ENCODE measurements at places on chromosomes 5 and 9.
A peak's percentile ranks its signal among the peaks of the same experiment; 100 is the strongest.

DNA sequence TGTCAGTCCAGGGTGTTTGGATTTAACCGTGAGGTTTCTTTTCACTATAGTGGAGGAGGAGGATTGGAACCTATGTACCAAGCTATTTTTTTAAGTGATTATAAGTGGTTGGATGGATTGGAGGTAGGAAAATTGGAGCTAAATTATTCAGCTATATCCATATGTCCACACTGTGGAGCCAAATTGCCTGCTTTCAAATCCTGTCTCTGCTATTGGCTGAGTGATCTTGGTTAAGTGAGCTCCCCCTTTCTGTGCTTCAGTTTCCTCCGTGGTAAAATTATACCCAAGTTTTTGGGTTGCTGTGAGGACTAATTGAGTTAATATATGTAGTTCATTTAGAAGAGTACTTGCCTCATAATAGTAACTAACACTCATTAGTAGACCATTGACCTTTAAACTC lies 2.5 kb downstream of the CENPP start:
- DNase-seq: peak; percentile 51

DNA sequence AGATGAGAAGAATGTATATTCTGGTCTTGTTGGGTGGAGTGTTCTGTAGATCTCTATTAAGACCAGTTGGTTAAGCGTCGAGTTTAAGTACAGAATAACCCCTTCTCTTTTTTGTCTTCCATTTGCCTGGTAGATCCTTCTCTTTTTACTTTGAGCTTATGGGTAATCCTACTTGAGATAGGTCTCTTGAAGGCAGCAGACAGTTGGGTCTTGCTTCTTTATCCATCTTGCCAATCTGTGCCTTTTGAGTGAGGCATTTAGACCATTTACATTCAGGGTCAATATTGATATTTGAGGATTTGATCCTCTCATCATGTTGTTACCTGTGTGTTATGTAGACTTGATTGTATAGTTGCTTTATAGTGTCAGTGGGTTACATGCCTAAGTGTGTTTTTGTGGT lies 152.7 kb downstream of the CWC27 start:
- DNase-seq: no peak

- DNase-seq: no peak
These were observed 16.3 kb downstream of the IRF1 start for GRCh38 chr5:132474131-132474723.

- no peak for DNase-seq
These were observed 3.7 kb downstream of the TMEM245 start for GRCh38 chr9:109115931-109116526.

GRCh38 chr5:100668511-100668910 lies 133.3 kb downstream of the FAM174A start:
- DNase-seq: no peak

GRCh38 chr5:132093271-132093670 lies 19.7 kb downstream of the CSF2 start:
- no peak for DNase-seq

- no peak for DNase-seq
These were observed 24.7 kb downstream of the TBC1D2 start for GRCh38 chr9:98230789-98231188.

- no peak for DNase-seq
These were observed 20.9 kb downstream of the IPPK start for GRCh38 chr9:92649007-92649406.

DNA sequence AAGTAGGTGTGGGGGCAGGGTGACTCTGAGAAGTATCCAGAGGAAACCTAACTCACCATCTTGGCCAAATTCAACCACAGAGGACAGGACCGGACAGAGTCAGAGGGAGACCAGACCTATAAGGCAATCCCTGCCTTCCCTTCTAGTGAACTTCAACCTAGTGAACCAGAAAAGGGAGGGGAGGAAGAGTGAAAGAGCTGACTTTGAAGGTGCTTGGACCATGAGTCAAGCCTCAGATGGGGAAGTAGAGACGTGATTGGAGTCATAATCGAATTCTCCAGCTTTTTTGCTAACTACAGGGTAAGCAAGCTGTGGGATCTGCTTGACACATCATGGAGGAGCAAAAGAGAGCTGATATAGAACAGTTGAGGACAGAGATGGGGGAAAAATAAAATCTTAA lies 18.8 kb upstream of the KIF2A start:
- no peak for DNase-seq

DNA sequence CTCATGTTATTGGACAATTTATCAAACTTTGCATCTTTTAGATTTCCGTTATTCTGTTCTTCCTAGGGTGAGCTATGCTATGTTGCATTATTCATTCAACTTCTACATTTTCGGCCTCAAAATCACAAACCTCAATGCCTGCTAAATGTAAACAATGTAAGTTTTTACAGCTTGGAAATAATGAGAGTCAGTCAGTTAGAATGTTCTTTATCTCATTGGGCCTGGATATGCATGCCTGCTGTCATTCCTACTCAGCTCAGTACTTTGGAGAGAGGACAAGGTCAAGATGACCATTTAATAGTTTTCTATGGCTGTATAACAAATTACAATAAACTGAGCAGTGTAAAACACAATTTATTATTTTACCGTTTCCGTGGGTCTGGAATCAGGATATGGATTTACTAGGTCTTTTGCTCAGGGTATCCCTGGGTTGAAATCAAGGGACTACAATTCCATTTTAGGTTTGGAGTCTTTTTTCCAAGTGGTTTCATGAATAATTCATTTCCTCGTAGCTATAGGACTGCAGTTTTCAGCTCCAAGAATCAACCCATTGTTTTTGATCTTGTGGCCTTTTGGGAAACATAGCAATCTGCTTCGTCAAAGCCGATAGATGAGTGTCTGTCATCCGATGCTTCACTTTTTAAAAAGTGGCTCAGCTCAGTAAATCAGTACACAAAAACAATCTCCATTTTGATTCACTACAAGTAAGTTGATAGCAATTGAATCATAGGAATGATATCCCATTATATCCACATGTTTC lies 1143.2 kb upstream of the CDH6 start:
- DNase-seq: no peak

DNA sequence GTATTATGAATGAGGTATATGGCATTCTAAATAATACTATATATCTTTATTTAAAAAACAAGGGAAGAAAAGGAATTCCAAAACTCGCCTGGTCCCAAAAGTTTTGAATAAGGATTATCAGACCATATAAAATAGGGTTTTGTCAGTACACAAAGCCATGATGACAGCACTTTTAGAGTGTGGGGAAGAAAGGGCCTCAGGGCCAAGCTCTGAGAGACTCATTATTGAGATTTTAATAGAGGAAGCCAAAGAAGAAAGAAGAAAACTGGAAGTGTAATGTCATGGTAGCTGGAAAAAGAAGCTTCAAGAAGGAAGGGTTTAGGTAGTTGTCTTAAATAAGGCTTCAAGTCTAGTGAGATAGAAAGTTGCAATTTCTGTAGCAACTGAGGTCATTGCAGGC lies 53.0 kb downstream of the FCHO2 start:
- DNase-seq: no peak

DNA sequence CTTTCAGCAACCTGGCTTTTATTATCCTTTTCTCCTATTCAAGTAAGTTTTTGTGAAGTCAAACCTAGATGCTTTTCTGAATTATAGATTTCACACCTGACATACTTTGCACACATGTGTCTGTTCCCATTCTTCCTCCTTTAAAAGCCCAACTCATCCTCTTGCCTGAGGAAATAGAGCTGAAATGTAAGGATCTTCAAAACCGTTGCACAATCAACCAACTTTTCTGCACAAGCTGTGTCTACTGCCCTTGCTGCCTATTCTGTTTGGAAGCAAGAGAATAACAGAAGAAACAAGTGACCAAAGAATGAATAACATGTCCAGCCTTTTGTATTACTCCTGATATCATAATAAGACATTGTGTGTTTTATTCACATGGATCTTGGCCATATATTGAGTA lies 95.1 kb upstream of the ITGA1 start:
- no peak for DNase-seq

DNA sequence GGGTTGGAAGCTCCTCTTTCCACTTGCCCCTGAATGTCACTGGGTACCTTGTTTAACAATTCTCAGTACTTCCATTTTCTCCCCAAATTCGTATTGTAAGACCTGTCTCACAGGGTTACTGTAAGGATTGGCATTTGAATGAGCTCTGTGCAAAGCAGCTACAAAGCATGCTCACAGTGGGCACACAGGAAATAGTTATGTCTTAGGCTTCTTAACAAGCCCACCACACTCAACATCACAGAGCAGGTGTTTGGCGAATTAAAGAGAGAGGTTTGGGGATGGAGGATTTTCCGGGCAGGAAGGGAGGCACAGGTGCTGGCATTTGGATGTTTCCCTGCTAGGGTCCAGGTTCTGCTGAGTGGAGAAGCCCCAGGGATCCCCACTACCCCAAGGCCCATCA lies 17.0 kb upstream of the LHFPL2 start:
- no peak for DNase-seq

DNA sequence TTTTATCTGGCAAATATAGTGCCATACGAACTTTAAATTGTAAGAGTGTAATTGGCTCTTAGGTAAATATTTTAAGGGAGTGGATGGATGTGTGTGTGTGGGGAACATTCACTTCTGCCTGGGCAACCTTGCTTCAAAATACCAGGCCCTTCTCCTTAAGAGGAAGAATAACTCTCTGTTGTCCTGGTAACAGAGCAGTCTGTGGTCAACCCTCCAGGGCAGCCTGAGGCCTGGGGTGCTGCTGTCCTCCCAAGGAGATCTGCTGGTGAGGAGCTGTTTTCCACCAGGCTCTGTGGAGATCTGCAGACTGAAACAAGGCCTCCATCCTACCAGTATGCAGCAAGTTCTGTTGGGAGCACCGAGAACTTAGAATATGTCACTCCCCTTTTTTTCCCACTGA lies 325.2 kb downstream of the PSAT1 start:
- DNase-seq: no peak

GRCh38 chr5:170131235-170131634 lies 25.5 kb downstream of the FOXI1 start:
- DNase-seq: no peak

DNA sequence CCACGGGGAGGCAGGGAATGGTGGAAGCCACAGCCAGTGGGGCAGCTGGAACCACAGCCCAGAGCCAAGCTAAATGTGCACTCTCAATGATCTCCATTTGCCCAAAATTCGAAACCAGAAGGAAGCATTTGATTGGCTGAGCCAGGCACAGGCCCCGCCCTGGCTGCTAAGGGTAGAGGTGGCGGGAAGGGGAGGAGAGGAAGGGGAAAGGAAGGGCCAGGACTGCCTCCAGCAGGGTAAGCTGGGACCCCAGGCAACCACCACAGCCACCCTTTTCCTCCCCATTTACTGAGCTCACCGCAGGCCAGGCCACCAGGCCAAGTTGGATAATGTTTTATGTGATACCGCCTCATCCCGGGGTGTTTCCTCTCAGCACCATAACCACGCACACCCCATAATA lies 100.3 kb upstream of the RAPGEF1 start:
- no peak for DNase-seq

- DNase-seq: no peak
These were observed 1.4 kb downstream of the TSPAN17 start for GRCh38 chr5:176648474-176649194.

DNA sequence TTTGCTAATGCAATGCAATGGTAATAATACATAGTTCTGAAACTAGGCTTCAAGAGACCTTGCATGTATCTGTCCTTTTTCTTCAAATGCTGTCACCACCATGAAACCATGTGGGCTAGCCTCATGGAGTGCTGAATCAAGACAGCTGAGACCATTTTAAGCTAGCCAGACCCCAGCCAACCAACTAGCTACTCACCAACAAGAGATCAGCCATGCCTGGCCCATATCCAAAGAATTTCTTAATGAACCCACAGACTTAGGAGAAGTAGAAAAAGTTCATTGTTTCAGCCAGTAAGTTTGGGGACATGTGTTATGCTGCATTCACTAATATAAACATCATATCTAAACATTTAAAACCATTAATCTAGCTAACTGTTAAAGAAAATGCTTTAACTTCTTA lies 139.8 kb upstream of the EDIL3 start:
- DNase-seq: no peak

GRCh38 chr9:123537809-123538208 lies 181.8 kb downstream of the CRB2 start:
- no peak for DNase-seq

- no peak for DNase-seq
These were observed 422.3 kb downstream of the TMEM232 start for GRCh38 chr5:110304176-110304575.

DNA sequence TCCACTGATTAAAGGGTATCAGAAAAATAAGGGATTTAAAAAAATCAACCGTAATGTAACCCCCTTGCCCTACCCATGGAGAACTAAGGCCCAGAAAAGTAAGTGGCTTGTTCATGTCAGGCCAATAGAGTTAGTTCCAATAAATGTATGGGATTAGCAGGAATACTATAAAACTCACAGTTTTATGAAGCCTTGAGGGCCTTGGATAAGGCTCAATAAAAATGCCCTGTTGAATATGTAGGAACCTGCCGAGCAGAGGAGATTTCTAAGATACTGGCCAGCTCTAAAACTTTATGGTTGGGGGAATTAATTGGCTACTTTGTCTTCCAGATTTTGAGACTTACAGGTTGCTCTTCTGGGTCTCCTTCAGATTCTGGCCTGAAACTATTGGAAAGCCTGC lies 231.0 kb downstream of the GLIS3 start:
- DNase-seq: no peak

- DNase-seq: no peak
These were observed 581 bp upstream of the C9orf40 start for GRCh38 chr9:74953235-74953751.

DNA sequence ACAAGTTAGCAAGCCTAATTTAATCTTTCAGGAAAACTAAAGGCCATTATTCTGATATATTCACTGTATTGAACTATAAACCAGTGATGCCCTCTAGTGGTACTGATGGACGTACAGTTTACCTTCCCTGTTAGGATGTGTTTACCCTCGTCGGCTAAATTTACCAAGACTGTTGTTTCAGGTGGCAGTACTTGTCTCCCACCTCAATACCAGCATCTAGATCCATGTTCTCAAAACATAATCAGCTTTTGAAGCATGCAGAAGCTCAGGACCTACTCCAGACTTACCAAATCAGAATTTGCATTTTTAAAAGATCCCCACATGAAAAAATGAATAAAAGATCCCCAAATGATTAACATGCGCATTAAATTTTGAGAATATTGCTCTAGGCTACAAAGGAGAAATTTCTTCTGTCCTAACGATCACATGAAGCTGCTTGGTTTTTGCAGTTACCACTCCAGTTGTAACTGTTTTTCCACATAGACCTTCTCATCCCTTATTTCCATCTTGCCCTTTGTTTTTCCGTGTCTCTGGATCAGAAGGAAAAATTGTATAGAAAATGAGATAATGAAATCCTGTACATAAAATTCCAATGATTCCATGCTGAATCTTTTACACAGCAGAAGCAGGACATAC lies 3.2 kb upstream of the BAAT start:
- DNase-seq: peak; percentile 17

GRCh38 chr9:35481347-35481975 lies 8.4 kb upstream of the RUSC2 start:
- peak; percentile 37 for DNase-seq

DNA sequence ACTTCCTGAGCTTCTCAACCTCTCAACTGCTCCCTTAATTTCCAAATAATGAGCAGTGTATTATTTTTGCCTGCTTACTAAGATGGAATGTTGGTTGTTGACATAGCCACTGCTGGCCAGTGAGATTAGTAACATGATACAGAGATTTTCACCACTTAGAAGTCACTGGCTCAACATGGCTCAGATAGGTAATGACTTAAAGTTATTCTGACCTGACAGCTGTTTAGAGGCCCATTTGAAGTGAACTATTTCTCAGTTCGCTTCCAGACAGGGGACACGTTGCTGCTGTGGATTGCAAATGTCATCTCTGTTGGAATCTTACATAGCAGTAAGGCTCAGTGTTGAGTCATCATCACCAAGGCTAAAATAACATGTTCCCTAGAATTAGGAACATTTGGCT lies 490.2 kb downstream of the TLE4 start:
- no peak for DNase-seq

GRCh38 chr5:180133060-180133459 lies 61.5 kb upstream of the RNF130 start:
- no peak for DNase-seq
